ENCODE measurements at places on chromosomes 11 and 22.

DNA sequence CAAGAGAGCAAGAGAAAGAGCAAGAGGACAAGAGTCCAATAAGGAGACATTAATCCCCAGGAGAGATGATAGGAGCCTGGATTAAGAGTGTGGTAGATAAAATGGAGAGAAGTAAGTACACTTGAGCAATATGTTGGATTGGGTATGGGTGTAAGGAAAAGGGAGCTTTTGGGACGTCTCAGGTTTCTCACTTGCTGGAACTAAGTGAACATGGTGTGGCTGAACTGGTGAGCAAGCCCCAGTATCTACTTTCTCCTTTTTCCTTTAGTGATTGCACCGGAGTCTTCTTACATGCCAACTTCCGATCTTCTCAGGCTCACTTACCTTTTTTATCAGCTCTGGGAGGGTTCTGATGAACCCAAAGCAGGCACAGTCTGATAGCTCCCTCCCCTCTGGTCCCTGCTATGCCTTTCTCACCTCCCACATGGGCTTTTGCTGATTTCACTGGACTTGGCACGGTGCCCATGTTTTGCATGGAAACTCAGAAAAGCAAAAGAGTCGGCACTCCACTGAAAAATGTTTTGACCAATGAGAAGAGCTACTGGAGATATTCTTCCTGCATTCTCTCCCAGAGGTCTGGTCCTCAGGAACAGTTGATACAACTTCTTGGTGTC is 14.5 kb upstream of the APLNR start:
- no peak for DNase-seq

- no peak for DNase-seq
Observed at GRCh38 chr11:8025123-8025522, 38.0 kb downstream of the EIF3F start.

- no peak for DNase-seq
Observed at GRCh38 chr11:67544616-67545242, 21.5 kb upstream of the CABP2 start.

DNA sequence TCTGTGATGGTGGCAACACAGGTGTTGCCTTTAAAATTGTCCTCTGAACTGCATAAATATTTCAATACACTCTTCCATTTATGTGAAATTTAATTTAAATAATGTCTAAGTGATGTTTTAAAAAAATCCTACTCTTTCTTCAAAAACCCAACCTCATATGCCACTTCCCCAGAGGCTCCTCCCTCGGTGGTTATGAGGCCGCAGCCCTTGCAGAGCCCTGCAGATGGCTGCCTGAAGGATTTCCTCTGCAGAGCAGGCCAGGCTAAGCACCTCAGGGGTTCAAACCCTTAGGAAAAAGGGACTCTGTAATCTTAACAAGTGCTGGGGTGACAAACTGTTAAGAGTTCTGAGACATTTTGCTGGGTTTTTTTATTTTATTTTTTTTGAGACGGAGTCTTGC is 25.2 kb downstream of the MORC2 start:
- no peak for DNase-seq

GRCh38 chr22:29348956-29349355 is 33.5 kb upstream of the RASL10A start:
- DNase-seq, result no peak

DNA sequence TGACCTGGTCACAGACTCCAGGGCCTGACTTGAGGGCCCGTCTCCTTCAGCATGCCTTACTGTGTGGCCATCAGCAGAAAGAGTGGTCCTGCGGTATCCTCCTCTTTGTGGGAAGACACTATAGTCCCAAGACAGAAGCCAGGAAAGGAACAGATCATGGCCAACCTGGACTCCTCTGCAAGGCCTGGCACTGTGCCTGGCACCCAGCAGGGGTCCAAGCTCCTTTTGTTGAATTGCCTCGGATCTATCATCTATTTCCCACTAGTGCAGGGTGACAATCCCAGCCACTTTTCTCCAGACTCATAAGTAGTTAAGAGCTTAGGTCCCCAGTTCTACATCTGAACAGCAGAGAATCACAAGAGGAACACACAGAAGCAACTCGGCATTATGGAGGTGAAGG is 27.0 kb downstream of the DSCAML1 start:
- no peak for DNase-seq

DNA sequence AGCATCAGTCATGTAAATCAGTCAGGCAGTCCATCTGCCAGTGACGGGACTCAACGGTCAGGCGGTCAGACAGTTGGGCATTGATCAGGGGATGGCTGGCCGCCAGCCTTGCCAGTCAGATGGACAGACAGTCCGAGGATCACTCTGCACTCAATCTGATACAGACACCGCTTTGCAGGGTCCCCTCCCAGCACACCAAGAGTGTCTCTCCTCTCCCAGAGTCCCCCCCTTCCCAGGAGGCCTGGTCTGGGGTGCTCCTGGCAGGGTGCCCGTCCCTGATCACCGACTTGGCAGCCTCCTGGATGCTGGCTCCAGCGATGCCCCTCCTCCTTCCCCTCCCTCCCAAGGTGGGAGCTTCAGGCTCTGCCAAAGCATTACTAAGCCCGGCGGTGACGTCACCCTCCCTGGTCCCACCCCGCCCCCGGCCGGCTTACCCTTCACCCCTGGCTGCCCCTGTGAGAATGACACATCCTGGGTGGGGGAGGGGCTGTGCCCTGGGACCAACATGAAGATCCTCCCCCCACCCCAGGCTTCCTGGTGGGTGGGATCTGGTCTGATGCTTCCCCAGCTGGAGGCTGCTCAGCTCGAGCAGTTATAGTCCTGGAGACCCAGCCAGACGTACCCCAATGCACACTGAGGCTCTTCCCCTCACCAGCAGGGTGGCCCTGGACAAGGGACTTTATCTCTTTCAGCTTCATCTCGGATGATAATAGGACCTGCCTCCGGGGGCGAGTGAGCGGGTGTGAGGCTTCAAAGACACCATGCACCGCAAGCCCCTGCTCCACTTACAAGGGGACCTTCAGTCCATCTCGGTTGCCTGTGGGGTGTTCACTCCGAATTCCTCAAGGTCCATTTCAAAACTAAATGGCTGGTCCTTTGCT is 69.2 kb downstream of the CD82 start:
- DNase-seq, result peak; percentile 44

DNA sequence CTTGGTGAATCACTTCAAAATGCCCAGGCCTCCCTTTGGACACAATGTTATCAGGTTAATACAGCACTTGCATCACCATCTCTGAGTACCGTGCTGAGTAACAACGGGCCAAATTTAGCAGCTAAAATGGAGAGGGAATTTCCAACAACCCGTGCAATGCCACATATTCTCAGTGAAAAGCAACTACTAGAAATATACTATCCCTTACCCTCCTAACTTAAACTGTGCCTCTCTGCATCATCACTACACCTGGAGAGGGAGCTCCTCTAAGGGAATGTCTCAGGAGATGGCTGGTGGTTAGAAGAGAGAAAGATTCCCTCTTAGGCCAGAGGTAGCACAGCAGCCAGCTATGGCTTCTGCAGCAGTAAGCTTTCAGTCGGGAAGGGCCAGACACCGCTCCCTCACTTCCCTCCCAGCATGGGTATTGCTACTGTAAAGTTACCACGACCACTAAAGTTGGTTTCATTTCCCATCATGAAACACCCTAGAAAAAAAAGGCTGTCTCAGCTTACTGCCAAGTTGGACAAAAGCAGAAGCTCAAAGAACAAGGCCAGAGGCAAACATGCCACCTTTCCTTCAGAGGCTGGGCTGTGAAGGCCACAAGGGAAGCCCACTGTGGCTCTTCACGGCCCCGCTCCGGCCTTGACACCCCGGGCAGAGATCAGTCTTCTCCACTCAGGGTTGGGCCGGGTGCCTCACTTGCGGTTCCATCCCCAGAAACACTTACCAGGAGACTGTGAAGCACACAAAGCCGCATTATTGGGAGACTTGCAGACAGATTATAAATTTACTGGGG is 3.9 kb downstream of the MAML2 start:
- no peak for DNase-seq

DNA sequence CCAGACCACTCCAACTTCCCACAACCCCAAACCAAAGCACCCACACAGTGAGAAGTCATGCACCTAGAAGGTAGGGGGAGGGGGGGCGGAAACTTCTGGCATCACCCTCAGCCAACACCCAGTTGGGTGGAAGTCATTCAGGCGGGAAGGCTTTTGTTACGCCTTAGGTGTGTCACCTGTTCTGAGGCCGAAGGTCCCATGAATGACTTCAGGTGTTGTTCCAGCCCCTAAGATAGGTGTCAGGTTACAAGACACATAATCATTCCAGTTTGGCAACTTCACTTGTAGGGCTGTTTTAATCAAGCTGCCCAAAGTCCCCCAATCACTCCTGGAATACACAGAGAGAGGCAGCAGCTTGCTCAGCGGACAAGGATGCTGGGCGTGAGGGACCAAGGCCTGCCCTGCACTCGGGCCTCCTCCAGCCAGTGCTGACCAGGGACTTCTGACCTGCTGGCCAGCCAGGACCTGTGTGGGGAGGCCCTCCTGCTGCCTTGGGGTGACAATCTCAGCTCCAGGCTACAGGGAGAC is at the start of gene TMPRSS4:
Gene TMPRSS4, plus strand, starts transcription at position 325 of the 528 bp plus-strand sequence. CDS start 225 bp downstream, outside the sequence.
- DNase-seq, result no peak

DNA sequence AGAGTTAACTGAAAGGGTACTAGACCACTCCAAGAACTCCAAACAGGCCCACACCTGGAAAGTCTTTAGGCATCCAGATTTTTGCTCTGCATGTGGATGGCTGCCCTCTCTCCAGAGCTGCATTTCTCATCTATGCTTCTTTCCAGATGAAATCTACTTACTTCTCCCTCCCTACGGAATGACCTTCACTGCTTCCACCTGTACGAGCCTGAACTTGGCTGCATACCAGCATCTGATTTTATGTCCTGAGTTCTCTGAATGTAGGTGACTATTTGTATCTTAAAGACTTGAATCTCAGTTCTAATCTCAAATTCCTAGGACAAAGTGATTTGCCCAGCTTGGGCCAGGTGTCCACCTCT is 13.3 kb downstream of the CELF1 start:
- no peak for DNase-seq

DNA sequence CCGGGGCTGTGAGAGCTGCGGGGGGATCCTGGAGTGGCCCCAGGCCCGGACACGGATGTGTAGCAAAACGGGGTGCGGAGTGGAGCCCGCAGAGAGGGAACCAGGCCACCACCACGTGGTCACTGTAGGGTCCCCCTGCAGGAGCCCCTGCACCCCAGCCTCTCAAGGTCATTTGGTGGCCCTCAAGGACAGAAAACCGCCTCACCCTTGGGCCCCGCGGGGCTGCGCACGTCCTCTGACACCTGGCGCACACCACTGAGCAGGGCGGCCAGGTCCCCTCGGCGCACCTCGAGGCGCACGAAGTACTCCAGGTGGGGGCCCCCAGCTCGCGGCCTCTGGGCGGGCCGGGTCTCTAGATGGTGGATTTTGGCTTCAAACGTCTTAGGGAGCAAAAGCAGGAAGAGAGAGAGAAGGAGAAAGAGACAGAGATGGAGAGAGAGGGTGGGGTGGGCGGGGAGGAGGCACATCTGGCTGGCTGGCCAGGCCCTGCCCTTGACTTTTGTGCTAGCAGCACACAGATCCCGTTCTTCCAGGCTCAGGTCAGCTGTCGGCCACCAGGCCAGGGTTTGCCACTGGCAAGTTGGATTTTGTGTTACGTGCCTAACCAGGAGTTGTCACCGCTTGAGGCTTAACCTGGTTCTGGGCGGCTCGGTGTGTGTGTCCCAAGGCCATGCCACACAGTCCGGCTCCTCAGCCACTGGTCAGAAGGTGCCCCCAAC is 3.2 kb downstream of the TH start:
- DNase-seq, result no peak

DNA sequence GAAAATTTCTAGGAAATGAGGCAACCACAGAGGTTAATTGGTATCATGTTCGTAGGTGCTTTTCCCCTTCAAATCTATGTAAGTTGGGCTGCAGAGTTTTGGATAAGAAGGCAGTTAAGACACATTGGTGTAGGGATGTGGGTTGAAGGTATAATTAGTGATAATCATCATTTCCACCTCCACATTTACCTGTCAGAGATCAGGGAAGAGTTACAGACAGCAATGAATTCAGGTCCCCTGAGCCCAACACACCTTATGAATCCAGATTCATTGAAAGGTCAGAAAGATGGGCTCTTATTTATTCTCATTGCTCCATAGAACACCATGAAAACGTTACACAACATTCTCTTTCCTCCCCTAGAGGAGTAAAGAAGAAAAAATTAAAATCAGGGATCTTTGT is 308.7 kb downstream of the C11orf87 start:
- DNase-seq, result no peak

All from HS-5 (cell line).